ENCODE measurements at places on chromosomes 13 and 19. TPM values are rescaled to one million over a fixed set of nuclear protein-coding genes. Genes with fewer than 3 reads are reported as not detected.

Gene PCDH20
- total RNA-seq, result 0.59 TPM

Gene ZNF610
- 0.73 TPM for total RNA-seq

Gene CLEC17A
- not detected for total RNA-seq

Gene NBEA
- 3.0 TPM for total RNA-seq

Gene ATP7B
- total RNA-seq, result 5.6 TPM

Gene ZC3H13
- 14.0 TPM for total RNA-seq

Gene KLHL1
- 0.04 TPM for total RNA-seq

Gene IZUMO2
- not detected for total RNA-seq

Gene KCNK6
- total RNA-seq, result 8.7 TPM

DNA sequence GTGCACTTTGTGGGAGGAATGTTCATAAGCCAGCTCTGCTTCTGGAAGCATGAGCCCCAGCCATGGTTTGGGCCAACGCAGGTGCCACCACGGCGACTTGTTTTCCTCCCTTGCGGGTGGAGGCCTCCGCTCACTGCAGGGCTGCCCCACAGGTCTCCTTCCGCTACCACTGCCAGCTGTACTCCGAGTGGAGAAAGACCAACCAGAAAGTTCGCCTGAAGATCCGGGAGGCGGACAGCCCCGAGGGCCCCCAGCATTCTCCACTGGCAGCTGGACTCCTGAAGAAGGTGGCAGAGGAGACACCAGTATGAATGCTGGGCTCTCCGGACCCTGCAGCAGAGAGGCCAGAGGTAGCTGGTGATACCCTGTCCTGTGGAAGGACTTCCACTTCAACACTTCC lies 6.5 kb upstream of the HNRNPM start:
- no peak for DNase-seq

DNA sequence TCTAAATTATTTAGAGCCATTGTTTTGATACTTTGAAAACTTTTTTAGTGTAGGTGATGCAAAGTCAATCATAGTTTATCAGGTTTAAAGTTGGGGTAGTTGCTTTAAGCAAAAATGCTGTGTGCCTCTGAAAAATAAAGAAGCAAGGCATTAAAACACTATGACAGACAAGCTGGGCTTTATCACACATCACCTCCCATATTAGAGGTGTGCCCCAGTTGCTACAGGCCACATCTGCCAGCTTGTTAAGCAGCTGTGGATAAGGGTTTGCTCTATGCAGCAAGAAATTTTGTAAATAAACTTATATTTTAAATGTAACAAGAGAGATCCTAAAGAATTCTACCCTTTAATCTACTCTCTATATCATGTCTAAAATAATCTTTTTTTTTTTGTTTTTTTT lies 255.8 kb downstream of the B3GLCT start:
- DNase-seq, result no peak

GRCh38 chr19:3857449-3858003 lies 11.3 kb downstream of the ZFR2 start:
- no peak for DNase-seq

DNA sequence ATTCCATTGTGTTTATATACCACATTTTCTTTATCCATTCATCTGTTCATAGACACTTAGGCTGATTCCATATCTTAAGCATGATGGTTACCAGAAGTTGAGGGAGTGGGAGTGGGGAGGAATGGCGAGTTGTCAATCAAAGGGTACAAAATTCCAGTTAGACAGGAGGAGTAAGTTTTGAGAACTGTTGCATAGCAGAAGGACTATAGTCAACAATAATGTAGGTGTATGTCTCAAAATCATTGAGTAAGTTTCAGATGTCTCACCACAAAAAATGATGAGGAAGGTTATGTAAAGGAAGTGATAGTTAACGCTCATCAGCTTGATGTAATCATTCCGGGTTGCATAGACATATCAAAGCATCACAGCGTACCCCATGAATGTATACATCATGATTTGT lies 4.6 kb upstream of the UBL3 start:
- DNase-seq, result no peak

- no peak for DNase-seq
Measured at GRCh38 chr13:28611654-28612131, 47.2 kb upstream of the POMP start.

DNA sequence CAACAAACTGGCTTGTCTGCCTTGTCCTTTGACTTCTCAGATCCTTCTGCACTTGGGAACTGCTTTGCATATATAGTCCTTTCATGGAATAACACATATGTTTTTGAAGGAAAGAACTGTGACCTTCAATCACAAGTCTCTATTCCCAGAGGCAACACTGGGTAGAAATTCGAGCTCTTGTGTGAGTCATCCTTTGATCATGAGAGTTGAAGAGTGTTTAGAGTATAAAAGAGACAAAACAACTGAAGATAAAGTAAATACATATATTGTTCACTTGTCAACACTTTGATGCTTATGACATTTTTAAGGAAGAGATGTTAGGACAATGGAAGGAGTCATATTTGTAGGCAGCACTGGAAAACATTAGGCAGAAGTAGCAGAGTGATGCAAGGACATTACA lies 5.2 kb upstream of the OR7A5 start:
- no peak for DNase-seq

DNA sequence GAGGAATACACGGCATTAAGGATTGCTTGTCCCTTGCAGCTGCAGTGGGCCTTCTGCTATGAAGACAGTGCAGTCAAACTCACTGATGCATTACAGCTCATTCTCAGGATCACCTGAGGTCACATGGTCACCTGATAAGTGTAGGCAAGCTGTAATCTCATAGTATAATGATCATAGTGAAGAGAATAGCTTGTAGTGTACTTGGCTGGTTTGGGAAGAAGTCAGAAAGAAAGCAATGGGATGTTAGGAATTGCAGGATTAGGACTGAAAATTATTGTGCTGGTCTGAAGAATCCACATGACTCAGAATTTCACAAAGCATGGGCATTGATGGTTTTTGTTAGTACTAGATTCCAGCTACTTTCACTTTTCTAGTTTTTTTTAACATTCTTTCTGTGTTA lies 76.7 kb downstream of the MBNL2 start:
- DNase-seq, result no peak

GRCh38 chr13:31761951-31762350 lies 22.6 kb downstream of the RXFP2 start:
- DNase-seq, result no peak

DNA sequence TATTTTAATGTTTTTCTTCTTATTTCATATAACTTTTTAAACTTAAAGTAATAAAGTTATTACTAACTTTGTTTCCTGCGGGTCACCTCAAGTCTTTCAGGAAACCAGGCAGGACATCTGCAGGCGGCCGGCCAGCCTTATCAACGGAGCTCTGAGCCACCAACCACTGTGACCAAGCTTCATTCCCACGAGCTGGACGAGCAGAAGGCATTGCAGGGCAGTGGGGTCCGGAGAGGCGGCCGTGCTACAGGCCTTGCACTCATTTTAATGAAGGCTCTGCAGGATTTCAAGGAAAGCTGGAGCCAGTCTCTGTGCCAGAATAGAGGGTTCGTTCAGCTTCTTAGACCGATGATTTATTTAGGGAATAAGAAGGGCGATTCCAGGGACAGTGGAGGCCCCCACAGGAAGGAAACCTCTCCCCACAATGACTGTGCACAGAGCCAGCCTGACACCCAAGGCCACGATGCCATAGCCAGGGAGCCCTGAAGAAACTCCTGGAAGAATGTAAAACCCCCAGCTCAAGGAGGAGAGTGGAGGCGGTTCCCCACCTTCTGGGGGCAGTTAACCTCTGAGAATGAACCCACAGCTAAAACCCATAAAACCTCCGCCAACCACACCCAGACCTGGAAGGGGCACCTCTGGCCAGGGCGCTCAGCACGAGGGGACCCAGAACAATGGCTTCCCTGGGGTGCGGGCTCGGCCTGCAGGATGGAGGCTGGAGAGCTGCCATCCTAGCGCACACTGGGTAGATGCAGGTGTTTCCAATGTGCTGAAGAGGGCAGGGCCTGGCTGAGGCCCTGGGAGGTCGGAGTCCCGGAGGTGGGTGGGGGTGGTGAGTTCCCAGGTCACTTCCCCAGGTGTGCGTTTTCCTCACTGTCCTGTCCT lies 75.0 kb downstream of the RASA3 start:
- DNase-seq, result no peak

- DNase-seq, result no peak
Measured at GRCh38 chr19:14507704-14508542, 10.3 kb downstream of the DNAJB1 start.

DNA sequence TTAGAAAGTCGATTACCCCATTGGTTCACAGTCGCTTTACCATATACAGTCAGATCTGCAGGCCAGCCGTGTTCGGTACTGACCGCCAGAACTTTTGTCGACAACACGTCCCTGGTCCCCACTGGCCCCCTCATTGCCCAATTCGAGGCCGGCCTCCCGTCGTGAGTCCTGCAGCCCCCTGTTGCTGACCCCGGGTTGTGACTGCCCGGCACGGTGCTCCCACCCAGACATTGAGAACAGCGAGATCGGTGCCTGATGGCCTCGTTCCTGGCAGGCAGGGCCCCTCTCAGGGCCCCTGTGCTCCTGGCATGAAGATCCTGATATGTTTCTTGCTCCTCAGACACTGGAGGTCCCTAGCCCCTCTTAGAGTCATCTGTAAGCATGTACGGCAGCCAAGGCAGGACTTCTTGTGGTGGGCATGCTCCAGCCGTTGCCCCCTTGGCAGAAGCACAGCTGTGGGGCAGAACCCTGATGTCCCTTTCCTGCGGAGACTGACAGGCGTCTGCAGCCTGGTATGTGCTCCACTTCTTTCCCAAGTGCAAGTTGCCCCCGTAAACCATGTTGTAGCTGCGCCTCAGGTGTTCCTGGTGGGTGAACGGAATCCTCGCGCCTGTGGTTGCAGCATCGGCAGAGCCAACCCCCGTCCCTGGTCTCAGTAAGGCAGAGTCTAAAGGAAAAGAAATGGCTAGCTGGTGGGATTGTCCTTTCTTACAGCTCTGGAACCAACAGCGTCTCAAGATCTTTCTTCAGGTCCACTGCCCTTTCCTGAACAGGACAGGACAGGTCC lies 123.2 kb upstream of the SPACA7 start:
- no peak for DNase-seq

- DNase-seq, result no peak
Measured at GRCh38 chr13:106432636-106433035, 102.8 kb downstream of the EFNB2 start.

DNA sequence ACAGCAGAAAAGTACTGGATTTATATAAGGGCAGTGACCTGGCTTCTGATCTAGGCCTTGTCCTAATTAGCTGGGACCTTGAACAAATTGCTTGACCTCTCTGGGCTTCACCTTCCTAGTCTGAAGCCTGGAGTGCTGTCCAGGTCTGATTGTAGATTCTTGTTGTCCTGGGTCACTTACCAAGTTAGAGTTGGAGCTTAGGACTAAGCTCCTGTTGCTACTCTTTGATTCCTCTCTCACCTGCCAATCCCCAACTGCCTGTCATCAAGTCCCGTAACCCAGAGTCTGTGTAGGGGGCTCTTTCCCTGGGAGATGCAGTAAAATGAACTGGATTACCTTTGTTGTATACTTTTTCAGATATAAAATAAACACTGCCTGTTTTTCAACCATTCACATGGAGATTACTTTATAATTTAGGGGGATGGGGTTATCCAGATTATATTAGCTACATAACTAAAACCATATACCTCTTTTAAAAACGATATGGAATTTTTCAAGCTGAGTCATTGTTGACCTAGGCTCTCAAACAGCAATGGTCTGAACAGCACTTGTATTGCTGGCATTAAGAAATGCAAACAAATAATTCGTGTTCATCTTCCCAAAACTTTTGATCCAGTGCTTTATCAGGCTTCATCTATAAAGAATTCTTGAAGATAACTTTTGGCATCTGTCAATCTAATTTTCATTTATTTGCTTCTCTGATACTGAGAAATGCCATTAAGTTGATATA lies 5.8 kb downstream of the ARHGAP35 start:
- DNase-seq, result no peak

DNA sequence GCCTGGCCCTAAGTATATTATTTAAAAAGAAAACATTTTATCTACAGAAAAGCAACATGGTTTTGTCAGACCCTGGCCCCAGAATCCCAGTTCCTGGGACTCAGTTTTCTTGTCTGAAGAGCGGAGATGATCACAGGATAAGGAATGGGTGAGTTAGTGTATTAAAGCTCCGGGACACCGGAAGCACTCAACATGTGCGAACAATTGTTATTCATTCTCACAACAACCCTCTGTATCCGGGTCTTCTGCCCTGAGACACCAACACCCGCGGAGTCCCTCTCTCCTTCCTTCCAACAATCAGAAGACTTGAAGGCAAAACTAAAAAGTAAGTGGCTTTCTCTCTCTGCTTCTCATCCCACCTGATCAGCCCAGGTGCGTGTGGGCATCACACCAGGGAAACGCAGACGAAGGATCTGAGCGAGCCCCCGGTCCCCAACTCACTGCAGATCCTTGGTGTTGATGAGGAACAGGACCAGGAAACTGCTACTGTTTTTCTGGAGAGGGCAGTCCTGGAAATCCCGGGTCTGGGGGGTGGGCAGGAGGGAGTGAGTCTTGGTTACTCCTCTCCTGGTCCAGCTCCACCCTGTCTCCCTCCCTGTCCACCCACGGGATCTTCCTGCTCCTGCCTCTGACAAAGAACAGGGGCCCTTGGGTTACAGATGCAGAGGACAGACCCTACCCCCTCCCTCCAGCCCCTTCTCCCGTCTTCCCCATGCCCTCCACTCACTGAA lies 2.0 kb downstream of the GPR108 start:
- DNase-seq, result no peak

DNA sequence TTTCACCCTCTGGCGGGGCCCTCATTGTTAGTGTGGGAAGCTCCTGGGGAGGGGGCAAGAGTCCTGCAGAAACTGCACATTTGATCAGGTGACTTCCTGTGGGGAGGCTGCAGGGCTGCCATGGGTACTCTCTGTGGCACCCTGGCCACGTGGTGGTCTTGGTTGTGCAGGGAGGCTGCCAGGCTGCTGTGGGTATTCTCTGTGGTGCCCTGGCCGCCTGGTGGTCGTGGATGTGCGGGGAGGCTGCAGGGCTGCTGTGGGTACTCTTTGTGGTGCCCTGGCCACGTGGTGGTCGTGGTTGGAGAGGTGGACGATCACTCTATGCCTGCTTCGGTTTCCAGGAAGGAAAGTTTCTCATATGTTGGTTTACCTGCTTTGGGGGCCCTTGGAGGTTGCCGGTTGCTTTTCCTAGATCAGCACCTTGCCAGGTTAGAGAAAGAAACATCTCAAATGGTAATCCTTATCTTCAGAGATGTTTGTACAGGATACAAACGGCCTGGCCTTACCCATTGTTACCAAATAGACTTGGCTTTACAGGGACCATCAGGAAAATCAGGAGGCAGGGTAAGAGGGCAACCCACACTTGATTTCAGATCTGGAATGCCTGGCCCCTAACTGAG lies 22.9 kb downstream of the TEX29 start:
- no peak for DNase-seq

DNA sequence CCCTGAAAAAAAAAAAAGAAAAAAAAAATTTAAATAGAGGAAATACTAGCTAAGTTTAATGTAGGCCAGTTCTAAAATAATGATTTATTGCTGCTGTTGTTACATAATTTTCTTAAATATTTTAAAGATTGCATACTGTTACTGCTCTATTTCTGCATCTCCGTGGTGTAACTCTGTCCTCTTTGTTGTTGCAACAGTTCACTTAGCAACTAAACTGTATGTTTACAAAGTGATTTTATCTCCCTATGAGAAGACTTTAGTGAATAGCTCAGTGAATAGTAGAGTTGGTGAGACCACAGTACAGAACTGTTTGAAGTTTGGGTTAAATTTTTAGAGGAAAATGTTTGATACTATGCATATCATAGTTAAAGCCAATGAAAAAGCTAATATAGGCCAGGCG lies 19.4 kb downstream of the BRCA2 start:
- DNase-seq, result no peak
